Stimulated activated CD4-positive, alpha-beta T cell treated with anti-CD3 and anti-CD28 coated beads, Interleukin-4, amount 100 ng/mL, for 48 hours (primary cell): ENCODE measurements at places on chromosomes 16 and 17.

DNA sequence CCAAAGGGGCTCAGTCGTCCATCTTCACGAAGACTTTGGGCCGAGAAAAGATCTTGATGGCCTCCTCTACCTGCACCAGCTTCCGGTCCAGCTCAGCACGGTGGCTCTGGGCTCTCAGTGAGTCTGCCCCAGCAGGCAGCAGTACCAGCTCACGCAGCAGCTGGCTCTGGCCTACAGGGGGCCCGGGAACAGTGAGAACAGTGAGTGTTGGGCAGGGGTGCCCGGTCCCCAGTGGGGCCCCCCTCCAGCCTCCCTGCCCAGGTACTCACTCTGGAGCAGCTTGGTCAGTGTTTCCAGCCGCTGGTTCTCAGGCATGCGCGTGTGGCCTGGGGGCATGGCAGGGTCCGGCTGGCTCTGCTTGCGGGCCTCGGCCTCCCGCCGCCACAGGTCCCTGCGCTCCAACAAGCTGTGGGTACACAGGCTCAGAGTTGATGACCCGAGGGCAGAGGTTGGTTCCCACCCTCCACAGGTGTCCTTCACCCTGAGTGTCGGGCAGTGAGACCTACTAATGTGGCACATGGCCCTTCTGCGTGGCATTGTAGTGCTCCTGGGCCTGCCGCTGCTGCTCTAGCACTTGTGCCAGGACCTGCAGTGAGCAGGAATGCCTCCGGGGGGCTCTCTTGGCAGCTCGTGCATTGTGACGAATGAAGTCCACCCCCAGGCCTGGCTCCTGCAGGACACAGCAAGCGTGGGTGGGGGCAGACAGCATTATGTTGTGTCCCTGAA lies 2.6 kb downstream of the PARD6A start:
- DNase-seq = no peak

GRCh38 chr17:62680541-62681052 lies 53.1 kb downstream of the MRC2 start:
- DNase-seq = no peak

DNA sequence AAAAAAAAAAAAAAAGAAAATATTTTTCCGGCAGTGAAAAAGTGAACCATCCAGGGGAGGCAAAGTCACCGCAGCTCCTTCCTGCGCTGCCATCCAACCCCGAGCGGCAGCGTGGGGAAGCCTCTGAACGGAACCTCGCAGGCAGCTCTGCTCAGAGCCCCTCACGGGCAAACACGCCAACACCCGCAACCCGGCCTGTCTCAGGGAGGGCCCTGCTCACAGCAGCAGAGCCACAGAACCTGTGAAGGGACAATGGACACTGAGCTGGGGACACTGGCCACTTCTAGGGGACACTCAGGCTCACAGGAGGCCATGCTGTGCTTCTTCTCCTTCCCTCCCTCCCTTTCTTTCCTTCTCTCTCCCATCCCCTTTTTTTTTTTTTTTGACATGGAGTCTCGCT lies 21.4 kb upstream of the APRT start:
- DNase-seq = no peak

GRCh38 chr16:64180136-64180900 lies 941.5 kb downstream of the CDH11 start:
- no peak for DNase-seq

- DNase-seq = no peak
Observed at GRCh38 chr16:89641458-89642119, 15.9 kb downstream of the CHMP1A start.

- no peak for DNase-seq
Observed at GRCh38 chr17:31674305-31674704, 184.7 kb downstream of the COPRS start.

DNA sequence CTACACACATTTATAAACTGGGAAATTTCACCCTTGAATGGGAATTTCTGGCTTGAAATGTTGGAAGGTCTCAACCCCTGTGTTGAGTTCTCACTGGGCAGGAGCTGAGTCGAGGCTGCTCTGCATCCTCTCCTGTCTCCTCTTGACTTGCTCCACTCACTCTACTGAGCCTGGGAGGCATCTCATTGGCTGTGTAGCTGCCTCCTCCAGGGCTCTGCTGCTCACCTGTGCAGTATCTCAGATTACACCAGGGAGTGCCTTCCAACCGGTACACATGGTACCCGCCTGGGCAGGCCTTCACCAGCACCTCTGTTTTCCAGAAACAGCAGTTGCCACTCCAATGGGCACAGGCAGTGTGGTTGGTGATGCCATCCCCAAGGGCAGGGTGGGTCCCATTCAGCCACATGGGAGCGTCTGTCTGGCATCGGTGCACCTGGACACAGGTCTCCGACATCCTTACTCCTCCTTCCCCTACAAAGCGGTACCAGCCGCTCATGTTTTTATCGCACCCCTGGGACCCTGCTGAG lies 3.7 kb downstream of the GP2 start:
- DNase-seq = no peak

- no peak for DNase-seq
Observed at GRCh38 chr17:19382531-19383444, 4.2 kb downstream of the MFAP4 start.

- no peak for DNase-seq
Observed at GRCh38 chr16:14325502-14326401, 254.6 kb downstream of the MRTFB start.

- DNase-seq = no peak
Observed at GRCh38 chr16:88289968-88290401, 92.8 kb upstream of the ZNF469 start.

GRCh38 chr17:31405890-31406371 lies 14.5 kb downstream of the RAB11FIP4 start:
- DNase-seq = no peak

- no peak for DNase-seq
Observed at GRCh38 chr16:2195322-2196161, 863 bp downstream of the CASKIN1 start.
